Mesenteric fat pad (tissue), 1 donor: ENCODE measurements at places on chromosomes 13 and 19. TPM values are rescaled to one million over a fixed set of nuclear protein-coding genes. Genes with fewer than 3 reads are reported as not detected.

Gene ZNF497
- 0.19 TPM for total RNA-seq

Gene HDGFL2
- total RNA-seq, result 22.8 TPM

Gene MAMSTR
- 0.58 TPM for total RNA-seq

Gene IGSF23
- not detected for total RNA-seq

Gene SIGLEC8
- total RNA-seq, result 0.39 TPM

Gene NOTCH3
- 60.3 TPM for total RNA-seq

Gene ARHGAP33
- 2.7 TPM for total RNA-seq
